ENCODE measurements at places on chromosomes 1 and 21.

DNA sequence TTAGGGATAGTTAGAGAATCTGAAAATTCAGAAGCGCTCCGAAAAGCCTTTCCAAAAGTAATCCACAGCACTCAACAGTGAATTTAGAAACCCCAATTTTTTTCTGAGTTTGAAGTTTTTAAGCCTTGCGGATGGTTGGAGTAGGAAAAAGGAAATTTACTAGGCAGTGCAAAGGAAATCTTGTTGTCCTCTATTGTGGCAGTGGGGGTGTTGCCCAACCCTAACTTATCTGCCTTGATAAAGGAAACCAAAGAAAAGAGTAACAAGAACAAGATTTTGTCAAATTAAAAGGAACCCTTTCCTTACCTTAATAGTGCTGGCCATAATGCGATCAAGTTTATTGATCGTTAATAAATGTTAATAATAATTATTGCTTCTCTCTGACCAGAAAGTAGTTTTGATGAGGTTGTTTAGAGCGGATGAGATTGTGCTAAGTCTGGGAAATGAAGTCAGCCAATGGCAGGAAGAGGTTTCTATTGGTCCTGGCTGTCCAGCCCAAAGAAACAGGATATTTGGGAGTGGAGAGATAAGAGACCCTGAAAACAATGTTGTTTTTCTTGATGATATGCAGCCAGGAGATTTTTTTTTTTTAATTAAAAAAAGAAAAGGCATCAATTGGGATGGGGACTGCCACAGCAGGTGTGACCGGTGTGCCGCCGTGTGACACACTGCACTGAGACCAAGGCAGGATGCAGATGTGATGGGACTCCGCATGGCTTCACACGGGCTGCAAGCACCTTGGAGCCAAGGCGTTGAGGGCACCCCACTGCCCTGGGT, at the start of gene ERG:
Gene ERG (minus strand): TSS at position 421 of the 777 bp plus-strand sequence. CDS start 97 bp downstream, at position 324.
- no peak for DNase-seq

DNA sequence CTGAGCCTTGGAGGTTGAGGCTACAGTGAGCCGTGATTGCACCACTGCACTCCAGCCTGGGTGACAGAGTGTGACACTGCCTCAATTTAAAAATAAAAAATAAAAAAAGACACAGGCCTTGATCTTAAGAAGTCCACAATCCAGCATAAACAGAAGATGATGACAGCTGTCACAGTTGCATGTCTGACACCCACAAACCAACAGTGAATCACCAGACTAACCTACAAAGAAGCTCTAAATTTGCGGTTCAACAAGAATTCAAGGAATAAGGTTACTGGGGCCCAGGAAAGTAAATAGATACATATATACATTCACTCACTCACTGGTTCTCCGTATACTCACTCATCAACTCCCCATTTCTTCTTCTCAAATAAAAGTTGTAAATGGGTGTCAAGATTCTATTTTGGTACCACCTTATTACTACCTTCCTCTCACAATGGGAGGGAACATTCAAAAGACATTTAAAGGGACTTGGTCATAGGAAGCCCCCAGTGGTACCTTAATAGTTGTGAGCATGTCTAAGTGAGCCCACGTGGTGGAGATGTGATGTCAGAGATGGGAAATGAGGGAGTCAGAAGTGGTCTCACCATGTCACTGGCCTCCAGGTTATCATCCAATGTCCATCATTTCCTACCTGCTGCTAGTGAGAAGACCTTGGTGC, 66.9 kb upstream of the PRDX6 start:
- no peak for DNase-seq

DNA sequence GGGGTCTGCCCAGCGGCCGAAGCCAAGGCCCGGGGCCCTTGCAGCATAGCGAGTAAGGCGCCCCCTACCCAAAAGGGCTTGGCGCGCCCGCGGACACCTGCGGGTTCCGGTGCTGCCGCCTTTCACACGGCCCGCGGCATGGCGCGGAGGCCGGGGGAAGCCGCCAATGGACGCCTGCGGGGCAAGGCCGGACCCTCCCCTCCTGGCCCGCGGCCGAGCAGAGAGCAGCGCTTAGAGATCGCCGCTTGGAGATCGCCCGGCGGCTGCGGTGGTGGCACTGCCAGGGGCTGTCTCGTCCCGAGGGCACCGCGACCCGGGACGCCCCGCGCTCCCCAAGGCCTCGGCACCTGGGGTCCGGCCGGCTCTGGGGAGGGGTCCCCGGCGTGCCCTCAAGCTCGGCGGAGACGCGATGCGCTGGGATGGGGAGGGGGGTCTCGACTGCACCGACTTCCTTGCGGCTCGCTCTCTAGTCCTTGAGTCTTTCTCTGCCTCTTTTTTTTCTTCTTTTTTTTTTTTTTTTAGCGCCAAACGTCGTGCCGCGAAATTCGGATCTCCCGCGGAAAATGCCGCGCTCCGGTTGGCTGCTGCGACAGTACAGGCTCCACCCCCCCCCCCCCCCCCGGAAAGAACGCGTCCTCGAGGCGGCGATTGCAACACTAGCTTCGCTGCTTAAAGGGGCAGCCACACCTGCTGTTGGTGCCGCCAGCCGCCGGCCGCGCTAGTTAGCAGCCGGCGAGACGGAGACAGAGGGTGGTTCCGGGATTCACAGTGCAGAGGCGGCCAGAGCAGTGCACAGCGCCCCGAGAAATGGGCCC, at the start of gene E2F2:
Gene E2F2 (minus strand): TSS at position 487 of the 815 bp plus-strand sequence. CDS start 440 bp downstream, at position 47.
- peak; percentile 78 for DNase-seq

GRCh38 chr1:31774495-31774894, 10.4 kb upstream of the ADGRB2 start:
- no peak for DNase-seq

Data from GM18507 (cell line).